ENCODE measurements at places on chromosomes 11 and 22.
A peak's percentile ranks its signal among the peaks of the same experiment; 100 is the strongest.

DNA sequence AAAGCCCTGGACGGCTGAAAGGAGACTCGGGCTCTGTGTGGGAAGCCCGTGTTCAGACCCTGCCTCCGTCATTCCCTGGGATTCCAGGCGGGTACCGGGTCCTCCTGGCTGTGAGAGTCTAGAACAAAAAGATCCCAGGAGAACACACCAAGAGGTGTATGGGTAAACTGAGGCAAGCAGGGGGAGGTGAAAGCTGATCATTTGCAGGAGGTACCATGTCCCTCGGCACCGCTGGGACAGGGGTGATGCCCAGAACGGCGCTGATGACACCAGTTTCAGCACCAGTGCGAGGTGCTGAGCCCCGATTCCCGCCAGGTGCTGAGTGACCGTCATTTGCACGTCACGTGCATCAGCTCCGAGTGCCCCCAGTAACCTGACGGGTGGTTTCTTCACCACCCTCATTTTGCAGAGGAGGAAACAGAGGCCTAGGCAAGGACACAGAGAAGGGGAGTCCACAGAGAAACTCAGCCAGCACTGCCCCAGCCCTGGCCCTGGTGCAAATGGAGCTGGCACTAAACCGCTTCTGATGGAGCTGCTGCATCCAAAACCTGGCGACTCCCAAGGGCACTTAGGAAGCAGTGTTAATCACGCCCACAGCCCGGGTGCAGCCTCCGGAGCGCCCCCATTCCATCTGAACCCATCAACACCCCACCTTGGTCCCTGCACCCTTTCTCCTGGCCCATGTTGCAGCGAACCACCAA lies 16.8 kb downstream of the MACROD1 start:
- no peak for DNase-seq

- DNase-seq, result no peak
These were observed 745.6 kb downstream of the NELL1 start for GRCh38 chr11:21414953-21415352.

- no peak for DNase-seq
These were observed 116.9 kb downstream of the TRIM29 start for GRCh38 chr11:120020981-120021380.

GRCh38 chr11:128615612-128616011 lies 28.3 kb upstream of the ETS1 start:
- DNase-seq, result no peak

DNA sequence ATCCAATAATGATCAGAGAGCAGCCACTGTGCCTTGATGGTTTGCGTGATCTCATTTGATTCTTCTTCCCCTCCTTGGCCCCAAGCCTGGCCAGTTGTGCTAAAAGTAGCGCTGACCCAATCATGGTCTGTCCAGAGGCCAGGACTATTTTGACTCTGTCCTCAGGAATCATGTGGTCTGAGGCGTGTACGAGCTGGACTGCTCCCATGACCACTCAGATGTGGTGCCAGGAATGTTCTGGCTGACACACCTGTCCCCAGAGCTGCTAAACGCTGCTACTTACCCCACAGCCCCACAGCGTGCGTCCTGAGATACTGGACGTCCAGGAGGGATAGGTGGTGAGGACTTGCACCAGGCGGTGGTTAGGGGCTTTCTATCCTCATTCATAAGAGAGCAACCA lies 70.5 kb downstream of the FEZ1 start:
- DNase-seq, result no peak

DNA sequence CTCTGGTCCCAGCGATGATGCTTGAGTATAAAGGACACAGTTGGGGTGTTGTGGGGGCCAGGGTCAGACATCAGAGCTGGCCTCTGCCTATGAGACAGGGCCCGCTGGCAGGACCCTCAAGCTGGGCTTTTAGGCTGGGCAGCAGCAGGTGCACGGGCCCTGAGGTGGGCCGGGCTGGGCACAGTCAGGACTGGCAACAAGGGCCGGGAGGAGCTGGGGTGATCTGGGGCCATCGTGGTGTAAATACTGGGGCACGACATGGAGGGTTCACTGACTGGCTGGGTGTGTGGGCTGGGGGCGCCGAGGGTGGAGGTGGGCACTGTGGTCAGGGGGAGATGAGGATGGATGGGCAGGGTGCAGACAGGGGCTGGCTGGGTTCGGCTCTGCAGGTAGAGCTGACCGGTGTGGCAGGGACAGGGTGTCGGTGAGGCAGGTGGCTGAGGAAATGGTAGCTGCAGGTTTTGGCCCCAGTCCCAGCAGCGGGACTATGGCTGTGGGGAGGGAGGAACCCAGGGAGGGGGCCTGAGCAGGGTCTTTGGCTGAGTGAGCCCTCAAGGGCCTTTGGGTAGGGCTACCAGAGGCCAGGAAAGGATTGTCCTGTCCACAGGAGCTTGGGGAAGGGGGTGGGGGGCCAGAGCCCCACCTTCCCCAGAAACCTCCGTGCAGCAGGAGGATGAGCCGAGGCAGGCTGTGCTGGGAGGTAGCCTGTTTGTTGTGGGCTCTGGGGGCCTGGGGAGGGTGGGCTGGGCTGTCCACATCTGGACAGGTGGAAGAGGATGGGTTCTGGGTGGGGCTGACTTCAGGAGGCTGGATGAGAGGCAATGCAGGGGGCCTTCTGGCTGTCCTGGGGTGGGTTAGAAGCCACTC lies 81.4 kb downstream of the KCNQ1 start:
- no peak for DNase-seq

DNA sequence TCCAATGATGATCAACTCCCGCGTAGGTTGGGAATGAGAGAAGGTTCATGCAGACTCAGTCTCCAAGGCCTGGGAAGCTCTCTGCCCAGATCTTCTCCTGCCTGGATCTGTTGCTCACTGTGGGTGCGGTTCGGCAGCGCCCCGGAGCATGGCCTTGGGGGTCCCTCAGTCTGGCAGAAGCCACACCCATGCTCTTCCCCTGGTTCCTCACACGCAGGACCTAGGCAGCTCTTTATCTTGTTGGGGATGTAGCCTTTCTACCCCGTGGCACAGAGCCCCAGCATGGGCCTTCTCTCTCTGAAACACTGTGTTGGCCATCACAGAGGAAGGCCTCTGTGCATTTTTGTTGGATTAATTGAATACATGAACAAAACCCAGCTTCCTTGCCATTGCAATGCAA lies 1461.6 kb downstream of the BRD1 start:
- DNase-seq, result no peak

GRCh38 chr11:118790357-118791110 lies 430 bp downstream of the DDX6 start:
- peak; percentile 71 for DNase-seq

GRCh38 chr11:96472085-96472484 lies 82.3 kb downstream of the JRKL start:
- DNase-seq, result no peak

DNA sequence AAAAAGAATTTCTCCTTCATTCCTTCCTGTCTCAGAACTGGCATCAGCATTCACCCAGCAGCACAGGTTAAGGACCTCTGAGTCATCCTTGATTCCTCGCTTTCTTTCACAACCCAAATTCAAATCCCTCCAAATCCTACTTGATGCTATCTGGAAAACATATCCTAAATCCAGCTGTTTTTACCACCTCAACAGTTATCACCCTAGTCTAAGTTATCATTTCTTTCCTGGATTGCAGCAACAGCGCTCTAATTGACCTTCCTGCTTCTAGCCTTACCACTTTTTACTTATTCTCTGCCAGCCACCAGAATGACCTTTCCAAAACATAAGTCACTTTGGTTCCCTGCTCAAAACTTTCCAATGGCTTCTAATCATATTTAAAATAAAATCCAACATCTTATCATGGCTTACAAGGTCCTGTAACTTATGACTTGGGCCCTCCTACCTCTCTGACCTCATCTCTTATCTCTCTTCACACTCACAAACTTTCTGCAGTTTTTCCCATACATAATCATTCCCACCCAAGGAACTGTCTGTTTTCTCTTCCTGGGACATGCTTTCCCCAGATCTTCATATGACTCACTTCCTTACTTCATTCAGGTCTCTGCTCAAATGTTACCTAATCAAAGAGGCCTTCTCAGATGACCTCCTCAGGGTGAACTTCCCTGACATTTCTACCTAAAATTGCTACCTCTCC lies 119.4 kb downstream of the TTC28 start:
- DNase-seq, result no peak

DNA sequence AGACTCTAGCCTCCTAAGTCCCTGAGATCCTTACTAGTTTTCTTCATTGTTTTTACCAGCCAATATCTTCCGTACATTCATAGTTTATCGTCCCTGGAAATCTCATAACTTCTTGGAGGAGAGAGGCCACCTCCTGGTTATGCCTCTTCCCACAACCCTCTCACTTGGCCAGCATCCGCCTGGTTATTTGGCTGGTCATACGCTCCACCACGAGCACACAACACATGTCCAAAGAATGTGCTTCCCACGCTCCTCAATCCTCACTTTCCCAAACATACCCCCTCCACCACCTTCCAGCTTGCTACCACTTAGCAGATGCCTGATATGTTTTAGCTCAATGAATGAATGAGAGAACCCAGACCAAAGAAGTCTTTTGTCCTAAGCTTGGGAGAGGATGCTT lies 83.5 kb upstream of the EIF3D start:
- no peak for DNase-seq

- DNase-seq, result no peak
These were observed 49.7 kb upstream of the ARFGAP3 start for GRCh38 chr22:42906605-42907348.

- DNase-seq, result no peak
These were observed 8.9 kb downstream of the TRPM5 start for GRCh38 chr11:2435288-2436012.

GRCh38 chr11:73295241-73295995 lies 12.7 kb upstream of the ARHGEF17 start:
- peak; percentile 25 for DNase-seq

- no peak for DNase-seq
These were observed 118.7 kb upstream of the LARGE1 start for GRCh38 chr22:34038801-34039555.

DNA sequence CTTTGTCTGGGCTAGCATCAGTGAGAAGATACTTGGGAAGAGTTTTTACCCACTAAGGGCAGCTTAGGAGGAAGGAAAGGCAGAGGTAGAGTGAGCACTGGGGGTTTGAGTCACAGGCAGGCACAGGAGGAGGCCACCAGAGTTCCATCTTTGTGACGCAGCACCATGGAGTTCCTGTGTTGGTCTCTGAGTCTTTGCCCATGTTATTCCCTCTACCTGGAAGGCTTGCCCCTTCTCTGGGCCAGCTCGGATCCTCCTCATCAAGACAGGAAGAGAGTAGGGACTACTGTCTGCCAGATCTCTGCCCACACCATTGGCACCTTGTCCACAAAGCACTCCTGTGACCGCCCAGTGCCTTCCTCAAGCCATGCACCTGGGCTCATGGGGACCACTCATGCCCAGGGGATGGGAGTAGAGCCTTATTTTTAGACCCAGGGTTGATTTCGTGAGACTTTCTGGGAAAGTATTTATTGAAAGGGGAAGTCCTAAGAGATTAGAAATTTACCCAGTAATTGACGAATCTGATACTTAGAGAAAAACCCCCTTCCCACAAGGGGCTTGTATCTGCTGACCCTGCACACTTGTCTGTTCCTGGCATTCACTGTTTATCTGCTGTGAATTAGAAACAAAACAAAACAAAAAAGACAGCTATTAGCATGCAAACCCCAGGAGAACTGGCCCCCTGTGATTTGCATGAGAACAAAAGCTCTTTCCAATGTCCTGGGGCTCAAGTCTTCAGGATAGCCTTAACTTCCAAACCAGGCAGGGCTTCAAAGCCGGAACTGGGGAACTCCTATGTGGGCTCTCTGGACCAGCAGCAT lies 35.9 kb upstream of the MYEOV start:
- no peak for DNase-seq

GRCh38 chr22:39290724-39291161 lies 28.7 kb downstream of the RPL3 start:
- no peak for DNase-seq

DNA sequence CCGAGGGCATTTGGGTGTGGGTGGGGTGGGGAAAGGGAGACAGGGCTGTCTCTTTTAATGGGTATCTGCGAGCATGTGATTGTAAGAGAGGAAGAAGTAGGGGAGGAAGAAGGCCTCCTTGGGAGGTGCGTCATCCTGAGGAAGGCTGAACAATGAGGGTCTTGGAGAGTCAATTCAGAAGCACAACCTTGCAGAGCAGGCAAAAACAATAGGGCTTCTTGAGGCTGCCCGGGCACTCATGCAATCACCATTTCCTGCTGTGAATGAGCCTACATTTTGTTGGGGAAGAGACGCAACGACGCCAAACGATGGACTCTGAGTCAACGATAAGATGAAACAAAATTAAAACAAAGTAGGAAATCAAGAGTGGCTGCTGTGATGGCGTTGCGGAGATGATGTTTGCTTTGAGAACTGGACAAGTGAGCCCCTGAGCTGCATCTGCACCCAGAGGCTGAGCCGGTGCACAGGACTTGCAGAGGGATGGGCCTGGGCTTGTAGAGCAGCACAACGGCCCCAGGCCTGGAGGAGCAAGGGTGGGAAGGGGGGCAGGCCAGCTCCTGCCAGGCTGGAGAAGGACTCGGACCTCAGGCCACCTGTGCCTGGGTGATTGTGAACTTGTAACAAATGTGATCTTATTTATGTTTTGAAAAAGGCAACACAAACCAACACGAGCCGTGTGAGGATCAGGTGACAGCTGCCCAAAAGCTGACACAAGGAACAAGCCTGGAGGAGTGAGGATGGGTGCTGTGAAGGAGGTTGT lies 92.3 kb upstream of the B3GAT1 start:
- no peak for DNase-seq

DNA sequence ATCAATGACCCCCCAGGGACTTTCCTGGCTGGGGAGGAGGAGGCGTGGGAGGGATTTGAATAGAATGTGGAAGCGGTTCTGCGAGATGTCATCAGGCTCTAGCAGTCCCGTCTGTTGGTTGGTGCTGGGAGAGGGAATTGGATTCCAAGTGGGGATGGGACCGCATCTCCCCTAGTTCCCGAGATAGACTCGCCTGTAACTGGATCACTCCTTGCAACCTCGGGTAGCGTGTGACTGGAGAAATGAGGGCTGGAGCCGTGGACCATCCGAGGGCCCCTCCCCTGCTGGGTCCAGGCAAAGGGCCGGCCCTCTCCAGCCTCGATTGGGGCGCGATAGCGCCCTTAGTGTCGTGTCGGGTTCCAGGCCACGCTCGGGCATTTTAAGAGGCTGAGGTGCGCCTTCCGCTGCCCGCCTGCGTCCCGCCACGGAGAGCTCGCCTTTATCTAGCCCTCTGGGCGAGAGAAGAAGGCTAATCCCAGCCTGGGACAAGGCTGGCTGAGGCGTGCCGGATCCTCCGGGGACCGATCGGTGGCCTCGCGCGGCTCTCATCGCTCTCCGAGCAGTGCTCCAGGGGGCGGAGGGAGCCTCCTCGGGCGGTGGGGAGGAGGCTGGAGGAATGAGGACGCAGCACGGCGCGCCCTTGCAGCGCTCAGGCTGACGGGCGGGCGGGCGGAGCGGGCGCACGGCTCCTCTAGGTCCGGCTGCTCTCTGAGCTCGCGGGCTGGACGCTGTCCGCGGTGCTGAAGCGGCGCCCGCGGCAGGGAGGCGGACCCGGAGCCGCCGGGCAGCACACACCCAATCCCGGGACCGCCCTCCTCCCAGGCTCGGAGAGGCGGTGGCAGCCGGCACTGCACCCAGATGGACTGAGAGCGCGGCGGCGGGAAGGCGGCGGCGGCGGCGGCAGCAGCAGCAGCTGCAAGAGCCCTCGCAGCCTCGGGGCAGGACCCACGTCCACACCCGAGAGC lies 107.8 kb downstream of the OSBP2 start:
- peak; percentile 26 for DNase-seq

All from NCI-H1105 (cell line).